AML-193 (cell line): ENCODE measurements at places on chromosomes 1 and 21.
A peak's percentile ranks its signal among the peaks of the same experiment; 100 is the strongest.

DNA sequence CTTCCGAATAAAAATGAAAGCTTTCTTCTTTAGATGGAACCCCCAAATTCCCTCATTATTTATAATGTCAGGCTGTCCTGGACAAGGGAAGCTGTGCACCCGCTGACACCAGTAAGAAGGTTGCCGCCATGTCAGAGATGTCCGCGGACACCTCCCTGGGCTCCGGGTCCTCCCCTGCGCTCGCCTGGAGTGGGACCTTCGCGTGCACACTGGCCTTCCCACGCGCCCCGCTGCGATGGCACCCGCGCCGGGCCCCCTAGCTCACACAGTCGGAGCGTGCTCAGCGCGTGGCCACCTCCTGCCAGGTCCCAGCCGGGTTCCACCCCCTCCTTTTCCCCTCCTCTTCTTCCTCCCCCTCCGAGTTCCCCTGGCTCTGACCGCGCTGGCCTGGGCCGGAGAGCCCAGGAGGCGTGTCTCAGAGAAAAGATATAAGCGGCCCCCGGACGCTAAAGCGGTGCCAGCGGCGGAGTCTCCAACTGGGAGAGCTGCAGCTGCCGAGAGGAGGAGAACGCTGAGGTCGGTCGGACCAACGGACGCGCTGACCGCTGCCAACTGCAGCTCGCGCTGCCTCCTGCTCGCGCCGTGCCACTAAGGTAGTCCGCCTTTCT lies at the start of gene G0S2:
Gene G0S2 (plus strand): TSS at position 456 of the 608 bp plus-strand sequence. CDS start 273 bp downstream, outside the sequence.
- no peak for DNase-seq

- DNase-seq = no peak
Measured at GRCh38 chr1:162702628-162703027, 70.4 kb downstream of the DDR2 start.

GRCh38 chr1:28129150-28129549 lies 40.7 kb upstream of the EYA3 start:
- no peak for DNase-seq

- no peak for DNase-seq
Measured at GRCh38 chr21:38527737-38528136, 29.5 kb upstream of the ERG start.

- no peak for DNase-seq
Measured at GRCh38 chr1:19620786-19621185, 23.3 kb upstream of the NBL1 start.

- no peak for DNase-seq
Measured at GRCh38 chr21:46498335-46499050, 39.8 kb downstream of the DIP2A start.

DNA sequence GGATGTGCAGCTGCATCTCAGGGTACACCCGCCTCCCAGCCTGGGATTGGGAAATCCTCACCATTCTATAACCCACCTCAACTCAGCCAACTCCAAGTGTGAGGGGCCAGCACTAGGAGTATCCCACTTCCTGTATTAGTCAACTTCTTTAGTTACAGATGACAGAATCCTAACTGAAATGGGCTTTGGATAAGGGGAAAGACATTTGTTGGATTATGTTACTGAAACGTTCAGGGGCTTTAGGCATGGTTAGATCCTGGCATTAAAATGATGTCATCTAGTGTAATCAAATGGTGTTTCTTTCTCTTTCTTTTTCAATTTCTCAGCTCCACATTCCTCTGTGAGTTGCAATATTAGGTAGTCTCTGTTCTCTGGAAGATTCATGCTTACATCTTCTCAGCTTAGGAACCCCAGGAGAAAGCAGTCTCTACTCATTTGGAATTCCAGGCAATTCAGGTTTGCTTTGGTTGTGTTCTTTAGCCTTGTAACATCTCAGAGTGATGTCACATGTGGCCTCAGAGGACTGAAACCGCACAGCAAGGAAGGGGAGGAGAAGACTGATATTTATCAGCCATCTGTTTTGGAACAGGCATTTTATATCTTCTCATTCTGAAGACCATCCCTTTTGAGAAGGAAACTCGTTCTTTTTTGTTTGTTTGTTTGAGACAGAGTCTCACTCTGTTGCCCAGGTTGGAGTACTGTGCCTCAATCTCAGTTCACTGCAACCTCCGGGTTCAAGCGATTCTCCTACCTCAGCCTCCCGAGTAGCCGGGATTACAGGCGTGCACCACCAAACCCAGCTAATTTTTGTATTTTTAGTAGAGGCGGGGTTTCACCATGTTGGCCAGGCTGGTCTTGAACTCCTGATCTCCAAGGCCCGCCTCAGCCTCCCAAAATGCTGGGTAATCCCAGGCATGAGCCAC lies 18.9 kb upstream of the TMEM54 start:
- DNase-seq = no peak

- no peak for DNase-seq
Measured at GRCh38 chr1:118578276-118578675, 393.2 kb upstream of the SPAG17 start.

DNA sequence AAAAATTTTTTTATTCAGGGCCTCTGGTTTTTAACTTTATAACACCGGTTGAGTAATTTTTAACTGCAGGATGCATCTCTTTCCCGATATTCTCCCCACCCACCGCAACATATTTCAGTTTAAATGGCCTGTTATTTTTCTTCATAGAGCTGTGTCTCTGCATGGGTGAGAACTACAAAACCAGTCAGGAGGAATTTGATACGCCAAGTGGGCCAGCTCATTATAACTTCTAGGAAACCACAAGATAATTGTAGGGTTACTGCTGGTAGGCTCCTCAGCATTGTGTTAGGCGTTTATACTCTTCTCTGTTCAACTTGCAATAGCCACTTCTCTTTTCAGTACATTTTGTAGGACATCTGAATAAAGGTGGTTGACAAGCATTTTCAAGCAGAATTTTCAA lies 169.7 kb downstream of the PBX1 start:
- DNase-seq = no peak

DNA sequence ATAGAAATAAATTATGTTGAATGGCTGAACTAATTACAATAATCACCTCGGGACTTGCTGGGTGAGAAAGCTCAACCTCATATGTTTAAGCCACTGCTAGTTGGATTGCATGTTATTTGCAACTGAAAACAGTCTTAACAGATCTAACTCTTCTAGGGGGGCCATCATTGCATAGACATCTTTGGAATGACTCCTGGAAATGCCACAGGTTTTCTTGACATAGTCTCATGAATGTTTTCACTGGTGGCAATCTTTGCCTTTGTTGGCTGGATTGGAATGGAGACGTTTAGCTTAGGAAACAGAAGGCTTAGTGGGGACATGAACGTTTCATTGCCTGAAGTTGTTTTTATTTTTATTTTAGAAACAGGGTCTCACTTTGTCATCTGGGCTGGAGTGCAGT lies 8.8 kb upstream of the WDTC1 start:
- no peak for DNase-seq

DNA sequence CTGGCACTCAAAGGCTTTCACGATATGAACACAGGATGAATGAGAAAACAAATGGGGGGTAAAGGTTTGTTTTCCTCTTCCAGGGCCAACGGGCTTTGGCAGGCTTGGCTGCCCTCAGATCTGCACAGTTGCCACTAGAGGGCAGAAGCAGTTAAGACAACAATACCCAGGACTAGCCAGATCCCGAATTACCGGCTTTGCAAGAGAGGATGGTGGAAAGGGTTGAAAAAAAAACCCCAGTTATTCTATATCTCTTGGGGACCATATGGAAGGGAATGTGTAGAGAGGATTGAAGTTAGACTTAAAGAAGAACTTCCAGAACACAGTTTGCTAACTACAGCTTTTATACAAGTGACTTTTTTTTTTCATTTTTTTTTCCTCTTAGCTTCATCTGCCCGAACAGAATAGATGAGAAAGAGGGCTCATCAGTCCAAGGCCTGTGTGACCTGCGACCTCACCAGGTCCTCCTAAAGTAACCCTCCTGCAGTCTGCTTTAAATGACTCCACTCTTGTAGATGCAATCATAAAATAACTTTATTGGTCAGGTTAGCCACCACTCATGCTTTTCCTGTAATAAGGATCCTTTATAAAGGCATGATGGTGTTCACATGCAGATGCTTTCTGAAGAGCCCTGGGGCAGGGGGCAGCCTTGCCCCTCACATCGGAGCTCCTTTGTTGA lies 10.7 kb downstream of the FMOD start:
- DNase-seq = peak; percentile 75

DNA sequence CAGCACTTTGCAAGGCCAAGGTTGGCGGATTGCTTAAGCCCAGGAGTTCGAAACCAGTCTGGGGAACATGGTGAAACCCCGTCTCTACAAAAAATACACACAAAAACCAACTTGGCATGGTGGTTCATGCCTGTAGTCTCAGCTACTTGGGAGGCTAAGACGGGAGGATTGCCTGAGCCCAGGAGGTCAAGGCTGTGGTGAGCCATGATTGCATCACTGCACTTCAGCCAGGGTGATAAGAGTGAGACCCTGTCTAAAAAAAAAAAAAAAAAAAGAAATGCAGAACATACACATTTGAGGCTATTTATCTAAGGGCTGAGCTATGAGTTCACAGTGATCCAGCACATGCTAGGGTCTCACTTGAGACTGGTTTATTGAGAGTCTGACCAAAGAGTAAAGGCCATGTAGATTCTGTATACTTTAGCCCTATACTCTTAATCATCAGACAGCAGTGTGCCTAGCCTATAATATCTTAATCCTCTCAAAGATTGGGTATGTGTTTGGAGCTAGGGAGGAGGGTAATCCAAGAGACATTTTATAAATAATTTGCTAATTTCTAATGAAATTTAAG lies 23.9 kb downstream of the RNF2 start:
- DNase-seq = no peak

DNA sequence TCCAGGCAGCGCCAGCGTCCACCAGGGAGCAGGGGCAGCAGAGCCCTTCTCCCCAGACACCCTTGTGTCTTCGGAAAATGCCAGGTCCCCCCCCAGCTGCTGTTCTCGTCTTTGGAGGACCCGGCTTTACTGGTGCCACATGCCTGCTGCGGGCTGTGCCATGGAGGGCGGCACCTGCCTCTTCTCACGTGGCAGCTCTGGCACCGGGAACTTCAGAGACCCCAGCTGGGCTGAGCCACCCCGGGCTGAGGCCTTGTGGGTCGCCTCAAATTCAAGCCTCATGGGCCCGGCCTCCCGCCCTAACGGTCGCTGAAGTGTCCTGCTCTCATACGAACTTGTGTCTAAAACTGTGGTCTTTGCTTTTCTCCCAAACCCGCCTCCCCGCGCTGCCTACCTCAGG lies 27.0 kb upstream of the C1orf159 start:
- no peak for DNase-seq

DNA sequence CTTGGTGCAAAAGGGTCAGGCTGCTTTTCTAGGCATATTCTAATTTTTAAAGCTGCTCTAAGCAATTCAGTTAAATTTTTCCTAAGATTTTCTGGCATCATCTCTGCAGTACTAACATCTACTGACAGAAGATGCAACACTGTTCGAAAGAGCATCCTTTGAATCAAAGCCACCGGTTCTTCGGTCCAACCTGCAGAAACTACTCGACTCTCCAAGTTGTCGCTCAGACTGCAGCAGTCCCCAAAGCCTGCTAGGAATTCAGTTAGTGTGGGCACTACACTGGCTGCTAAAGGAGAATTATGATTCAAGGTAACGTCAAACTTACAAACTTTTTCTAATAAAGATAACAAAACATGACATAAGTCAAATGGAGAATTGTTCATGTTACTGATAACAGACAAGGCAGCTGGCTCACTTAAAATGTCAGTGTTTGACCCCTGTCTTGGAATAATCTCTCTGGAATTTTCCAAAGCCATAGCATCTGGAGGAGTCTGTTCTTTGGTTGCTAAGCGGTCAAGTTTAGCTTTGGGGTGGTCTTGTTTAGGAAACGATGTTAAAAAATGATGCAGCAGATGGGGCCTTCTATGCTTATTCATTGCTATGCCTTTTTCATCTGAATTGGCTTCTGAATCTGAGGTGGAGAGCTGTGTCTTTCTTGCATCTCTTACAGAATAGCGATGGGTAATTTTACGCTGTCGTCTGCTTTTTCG lies 56.9 kb downstream of the LYST start:
- DNase-seq = no peak

- DNase-seq = no peak
Measured at GRCh38 chr1:242089911-242090310, 91.0 kb upstream of the MAP1LC3C start.

- no peak for DNase-seq
Measured at GRCh38 chr1:87052961-87053360, 138.5 kb downstream of the HS2ST1 start.

GRCh38 chr1:209710093-209710492 lies 5.4 kb downstream of the HSD11B1 start:
- no peak for DNase-seq

- no peak for DNase-seq
Measured at GRCh38 chr21:36847189-36847588, 119.3 kb downstream of the HLCS start.

- DNase-seq = no peak
Measured at GRCh38 chr1:81834921-81835698, 34.4 kb downstream of the ADGRL2 start.
